ENCODE measurements at places on chromosomes 4 and X.

- no peak for DNase-seq
These were observed 474.8 kb upstream of the SLIT2 start for GRCh38 chr4:19776929-19777328.

DNA sequence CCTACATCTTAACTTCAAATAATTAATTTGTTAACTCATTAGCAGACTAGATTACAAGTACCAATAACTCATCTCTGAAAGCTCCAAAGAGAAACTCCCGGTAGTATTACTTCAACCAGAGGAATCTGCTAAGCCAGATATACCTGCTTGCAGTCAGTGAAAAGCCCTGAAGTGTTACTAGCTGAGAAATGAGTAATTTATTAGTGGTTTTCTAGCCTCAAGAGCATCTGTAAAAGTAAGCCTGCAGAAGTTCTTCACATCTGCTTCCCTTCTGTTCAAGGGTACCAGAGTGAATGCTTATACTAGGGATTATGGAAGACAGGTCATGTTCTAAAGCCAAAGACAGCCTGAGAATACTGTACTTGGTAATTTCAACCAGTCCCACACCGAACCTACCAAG lies 34.7 kb downstream of the IRS4 start:
- DNase-seq = no peak

GRCh38 chr4:26420438-26420837 lies 69.8 kb downstream of the CCKAR start:
- no peak for DNase-seq

- DNase-seq = no peak
These were observed 5.3 kb upstream of the CCDC158 start for GRCh38 chr4:76426272-76426671.

GRCh38 chr4:36574816-36575215 lies 293.4 kb downstream of the DTHD1 start:
- no peak for DNase-seq

DNA sequence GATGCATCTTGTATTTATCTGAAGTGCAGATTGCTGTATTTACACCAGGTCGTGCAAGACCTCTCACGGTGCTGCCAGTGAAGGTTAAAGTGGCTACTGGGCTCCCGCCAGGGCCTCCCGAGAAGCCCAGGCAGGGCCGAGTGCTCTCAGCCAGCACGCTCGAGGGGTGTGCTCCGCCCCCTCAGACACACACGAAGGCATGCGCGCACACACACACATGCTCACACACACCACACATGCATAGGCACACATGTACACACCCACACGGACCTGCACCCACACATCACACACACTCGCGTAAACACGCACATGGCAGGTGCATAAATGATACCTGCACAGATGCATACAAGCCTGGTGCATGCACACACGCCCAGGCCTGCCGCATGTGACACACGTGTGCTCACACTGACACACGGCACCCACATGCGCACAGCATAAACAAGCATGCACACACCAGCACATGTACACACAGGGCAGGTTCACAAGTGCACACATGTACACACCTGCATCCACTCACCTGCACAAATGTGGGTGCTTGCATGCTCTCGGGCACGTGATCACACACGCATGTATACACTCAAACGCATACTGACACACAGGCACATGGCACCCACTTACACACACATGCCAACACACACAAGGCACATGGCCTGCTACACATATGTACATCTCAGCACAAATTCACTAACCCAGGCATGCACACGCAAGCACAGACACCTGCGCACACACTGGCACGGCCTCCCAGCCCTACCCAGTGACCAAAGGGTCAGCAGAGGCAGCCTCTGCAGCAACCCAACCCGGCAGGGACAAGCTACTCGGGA lies 71.6 kb downstream of the FAM53A start:
- no peak for DNase-seq

GRCh38 chrX:10781847-10782530 lies 161.6 kb upstream of the MID1 start:
- no peak for DNase-seq

All from DMS153 (cell line).